G401 (cell line): ENCODE measurements at places on chromosomes 2 and 18.

DNA sequence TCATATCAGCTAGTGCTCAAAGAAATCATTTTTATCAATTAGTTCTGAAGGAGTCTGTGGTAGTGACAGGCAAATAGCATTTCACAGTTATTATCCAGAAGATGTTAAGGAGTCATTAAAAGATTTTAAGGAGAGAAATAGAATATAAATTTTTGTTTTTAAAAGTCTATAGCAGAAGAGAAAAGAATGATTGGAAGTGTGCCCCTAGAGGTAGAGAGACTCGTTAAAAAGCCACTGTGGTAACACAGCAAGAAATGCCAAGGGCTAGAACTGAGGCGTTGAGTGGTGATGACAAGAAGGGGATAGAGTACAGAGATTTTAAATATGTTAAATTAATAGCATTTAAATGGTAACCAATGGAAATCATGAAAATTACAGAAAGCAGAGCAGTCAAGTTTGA, 78.3 kb downstream of the VWC2L start:
- DNase-seq = no peak

- no peak for DNase-seq
Measured at GRCh38 chr2:177629357-177630024, 236.9 kb downstream of the AGPS start.

- no peak for DNase-seq
Measured at GRCh38 chr2:127187081-127187775, 32.9 kb downstream of the CYP27C1 start.

DNA sequence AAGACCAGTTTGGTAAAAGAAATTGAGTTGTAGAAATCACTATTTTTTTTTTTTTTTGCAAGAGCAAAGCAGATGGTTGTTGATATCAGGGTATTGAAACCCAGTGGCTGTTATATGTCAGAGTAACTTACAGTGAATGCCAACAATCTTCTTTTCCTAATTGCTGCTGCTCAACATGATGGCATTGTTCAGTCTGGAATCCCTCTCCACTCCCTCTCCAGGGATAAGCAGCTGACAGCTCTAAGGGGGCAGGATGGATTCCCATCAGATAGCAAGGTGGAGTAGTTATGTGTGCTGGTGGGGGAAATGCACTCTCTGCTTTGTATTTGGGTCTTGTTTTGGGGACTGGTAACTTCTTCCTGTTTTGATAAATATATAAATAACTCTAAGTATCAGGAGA, 200.0 kb downstream of the PIK3C3 start:
- no peak for DNase-seq

DNA sequence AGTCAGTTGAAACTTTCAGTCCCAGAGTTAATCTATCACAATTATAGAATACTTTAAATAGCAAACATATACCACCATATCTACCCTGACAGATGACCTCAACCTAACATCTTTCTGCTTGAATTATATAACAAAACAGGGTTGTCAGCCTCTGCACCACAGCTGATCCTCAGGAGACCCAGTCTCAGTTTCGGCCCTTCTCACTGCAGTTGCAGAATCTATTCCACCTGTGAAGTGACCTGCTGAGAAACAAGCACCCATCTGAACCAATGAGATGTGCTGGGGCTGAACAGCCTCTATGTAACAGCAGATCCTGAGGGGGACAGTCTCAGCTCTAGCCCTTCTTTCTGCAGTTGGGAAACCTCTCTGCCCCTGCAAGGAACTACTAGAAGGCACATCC, 567.6 kb downstream of the KCNJ3 start:
- DNase-seq = no peak

- DNase-seq = no peak
Measured at GRCh38 chr2:232286001-232286868, 92.3 kb upstream of the ALPP start.

DNA sequence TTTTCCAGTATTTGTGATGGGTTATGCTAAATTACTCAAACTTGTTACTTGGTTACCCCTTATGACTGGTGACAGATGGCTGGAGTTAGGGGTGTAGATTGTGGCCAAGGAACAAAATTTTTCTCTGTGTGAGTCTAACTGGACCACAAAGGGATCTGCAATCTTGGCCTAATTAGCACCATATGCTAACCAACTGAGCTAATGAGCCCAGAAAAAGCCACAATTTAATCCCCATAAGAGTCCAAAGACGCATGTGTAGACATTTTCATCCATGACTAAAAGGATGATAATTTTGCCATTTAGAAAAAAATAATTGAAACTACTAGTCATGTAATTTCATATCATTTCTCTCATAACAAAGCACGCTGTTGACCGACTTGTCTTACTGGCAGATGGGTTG, 151.2 kb downstream of the ABCA12 start:
- peak; percentile 30 for DNase-seq

DNA sequence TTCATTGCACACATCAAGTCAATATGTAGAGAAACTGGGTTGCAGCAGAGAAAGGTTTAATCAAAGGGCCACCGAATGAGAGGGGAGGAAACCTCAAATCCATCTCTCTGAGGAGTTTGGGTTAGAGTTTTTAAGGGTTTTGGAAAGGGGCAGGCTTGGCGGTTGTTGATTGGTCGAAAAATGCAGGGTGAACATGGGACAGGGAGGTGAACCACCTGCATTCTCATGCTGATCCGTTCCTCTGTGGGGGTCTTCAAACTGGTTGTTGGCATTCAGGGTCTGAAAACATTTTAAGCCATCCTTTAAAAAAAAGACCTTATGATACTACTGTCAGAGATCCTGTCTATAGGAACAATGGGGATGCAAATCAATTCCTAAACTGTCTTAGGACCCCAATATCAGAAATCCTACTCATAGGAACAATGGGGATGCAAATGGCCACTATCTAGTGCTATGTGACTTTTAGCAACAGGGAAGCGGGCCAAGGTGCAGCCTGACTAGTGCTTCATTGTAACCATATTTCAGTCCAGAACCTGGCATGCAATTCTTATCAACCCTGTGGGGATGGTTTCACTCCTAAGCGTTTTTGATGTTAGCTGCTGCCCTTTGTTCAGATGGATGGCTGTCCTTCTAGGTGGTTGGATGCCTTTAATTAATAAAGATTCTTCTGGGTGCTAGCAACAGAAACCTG, 120.1 kb upstream of the MGAT5 start:
- no peak for DNase-seq

GRCh38 chr2:175463169-175463568, 281.7 kb upstream of the ATP5MC3 start:
- no peak for DNase-seq

DNA sequence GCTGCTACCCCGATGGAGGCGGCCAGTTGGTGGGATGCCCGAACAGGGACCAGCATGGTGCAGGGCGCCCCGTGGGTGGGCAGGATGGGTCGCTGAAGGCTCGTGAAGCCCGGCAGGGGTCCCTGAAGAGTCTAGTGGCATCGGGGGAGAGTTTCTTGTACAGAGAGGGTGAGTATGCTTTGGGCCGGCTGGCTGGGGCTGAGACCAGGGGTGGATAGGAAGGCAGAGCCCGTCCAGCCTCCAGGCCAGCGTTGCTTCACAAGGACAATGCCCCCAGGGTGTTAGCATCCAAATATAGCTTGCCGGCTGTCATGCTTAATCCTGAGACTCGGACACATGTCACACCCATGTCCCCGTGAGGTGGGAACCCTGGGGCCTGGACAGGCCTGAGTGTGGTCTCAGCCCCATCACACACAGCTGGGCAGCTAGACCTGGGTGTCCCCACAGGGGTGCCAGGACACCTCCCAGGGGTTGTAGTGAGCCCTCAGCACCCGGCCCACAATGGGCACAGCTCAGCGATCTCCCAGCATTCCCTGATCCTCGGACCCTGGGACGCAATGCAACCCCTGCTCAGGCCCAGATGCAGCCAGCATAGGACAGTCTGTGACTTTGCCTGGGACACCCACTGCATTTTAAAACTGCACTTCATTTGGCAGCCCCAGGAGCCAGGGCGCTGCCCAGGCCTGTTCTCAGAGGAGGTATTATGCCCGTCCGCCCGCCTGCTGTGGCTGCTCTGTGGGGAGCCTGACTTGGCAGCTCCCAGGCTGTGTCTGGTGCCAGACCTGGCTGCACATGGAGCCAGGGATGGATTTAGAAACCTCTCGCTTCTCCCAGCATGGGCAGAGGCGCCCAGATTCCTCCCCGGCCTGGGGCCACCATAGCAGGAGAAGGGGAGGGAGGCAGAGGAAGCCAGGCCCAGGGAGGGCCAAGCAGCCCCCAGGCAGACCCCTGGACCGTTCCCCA, 36.4 kb downstream of the RAMP1 start:
- peak; percentile 58 for DNase-seq

- DNase-seq = no peak
Measured at GRCh38 chr2:224011837-224012236, 27.2 kb downstream of the SERPINE2 start.

- peak; percentile 58 for DNase-seq
Measured at GRCh38 chr2:139720056-139720455, 939.9 kb upstream of the NXPH2 start.

DNA sequence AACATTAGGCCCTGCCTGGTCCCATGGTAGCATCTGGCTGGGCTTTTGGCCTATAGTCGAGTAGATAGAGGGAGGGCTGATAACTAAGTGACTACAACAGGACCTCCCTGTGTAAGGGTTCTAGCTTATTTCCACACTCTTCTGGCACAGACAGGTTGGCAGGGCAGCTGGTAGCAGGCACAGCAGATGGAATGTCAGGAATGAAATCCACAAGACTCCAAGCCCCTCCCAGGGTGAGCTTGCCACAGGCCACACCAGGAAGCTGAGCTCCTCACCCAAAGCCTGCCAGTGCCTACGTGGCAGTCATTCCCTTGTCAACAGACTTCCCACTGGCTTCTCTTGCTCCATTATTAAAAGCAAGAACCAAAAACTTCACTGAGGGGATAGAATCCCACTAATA, 20.7 kb upstream of the C1QL2 start:
- DNase-seq = no peak

DNA sequence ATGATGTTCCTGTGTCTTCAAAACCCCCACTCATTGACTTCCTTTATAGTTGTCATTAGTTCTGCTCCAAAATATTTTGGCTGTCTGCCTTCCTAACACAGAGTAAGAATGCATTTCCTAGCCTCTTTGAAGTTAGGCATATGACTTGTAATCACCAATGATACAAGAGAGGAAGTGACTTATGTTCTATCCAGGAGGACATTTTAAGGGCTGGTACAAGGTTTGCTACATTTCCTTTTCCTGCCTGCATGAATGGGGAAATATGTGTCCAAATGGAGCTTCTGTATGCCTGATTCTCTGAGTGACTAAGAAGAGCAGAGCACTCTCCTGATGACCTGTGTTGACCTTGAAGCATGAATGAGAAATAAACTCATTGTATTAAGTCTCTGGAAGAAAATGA, 115.1 kb downstream of the PLCL1 start:
- no peak for DNase-seq

- no peak for DNase-seq
Measured at GRCh38 chr2:203585516-203585915, 50.4 kb upstream of the RAPH1 start.

DNA sequence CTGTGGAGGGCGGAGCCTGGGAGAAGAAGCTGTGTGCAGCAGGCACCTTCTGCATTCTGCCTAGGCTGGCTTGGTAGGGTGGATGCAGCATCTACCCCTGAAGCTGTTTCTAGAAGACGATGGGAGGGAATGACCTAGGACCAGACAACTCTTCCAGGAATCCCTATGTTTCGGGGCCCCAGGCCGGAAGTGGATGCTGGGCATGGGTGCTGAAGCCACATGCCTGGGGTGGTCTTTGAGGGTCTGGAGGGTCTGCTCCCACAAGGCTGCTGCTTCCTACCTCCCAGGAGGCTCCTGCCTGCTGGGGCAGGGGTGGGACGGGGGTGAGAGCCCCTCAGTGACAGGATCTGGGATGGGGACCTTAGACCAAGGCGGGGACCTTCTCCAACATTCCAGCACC, 61.0 kb downstream of the CIB4 start:
- DNase-seq = no peak

DNA sequence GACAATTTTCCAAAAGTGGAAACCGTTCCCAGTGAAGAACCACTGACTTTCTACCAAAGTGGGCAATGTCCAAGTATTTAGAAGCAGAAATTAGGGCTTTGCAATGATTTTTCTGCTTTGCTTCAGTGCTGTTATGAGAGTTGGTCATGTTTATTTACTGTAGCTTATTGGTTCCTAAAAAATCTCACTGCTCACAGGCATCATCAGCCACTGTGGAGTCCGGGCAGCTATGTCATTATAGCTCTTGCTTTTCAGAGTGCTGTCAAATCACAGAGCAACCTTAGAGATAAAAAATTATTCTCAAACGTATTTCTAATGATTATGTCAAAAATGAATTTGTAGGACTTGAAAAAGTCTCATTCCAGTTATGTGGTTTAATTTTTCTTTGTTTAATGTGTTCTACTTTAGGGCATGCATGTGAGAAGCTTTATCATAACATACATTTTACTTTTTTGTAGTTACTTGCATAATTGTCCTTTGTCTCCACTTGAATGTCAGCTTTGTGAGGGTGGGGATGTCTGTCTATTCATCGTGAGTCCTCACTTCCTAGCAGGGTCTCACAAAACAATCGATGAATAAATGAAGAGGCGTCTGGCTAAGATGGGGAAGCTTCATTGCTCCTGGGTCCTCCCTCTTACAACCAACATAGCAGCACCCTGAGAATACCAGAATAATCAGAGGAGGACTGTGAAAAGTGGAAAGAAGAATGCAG, 117.6 kb downstream of the TPGS2 start:
- DNase-seq = no peak

DNA sequence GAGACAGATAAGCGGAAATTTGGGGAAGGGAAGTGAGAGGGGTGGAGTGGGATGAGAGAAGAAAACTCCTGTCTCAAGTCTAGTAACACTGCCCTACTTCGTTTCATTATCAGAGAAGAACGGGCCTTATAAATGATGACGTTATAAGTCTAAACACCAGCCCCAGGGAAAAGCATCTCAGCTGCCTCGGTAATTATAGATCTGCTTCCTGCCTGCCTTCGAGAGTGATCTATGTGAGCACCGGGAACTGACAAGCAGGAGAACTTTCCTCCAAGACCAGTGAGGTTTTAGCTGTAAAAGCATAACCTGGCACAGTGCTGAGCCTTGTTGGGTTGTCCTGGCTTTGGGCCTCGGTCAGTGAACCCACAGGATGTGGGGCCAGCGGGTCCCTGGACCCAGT, 227.9 kb upstream of the SIX2 start:
- no peak for DNase-seq

DNA sequence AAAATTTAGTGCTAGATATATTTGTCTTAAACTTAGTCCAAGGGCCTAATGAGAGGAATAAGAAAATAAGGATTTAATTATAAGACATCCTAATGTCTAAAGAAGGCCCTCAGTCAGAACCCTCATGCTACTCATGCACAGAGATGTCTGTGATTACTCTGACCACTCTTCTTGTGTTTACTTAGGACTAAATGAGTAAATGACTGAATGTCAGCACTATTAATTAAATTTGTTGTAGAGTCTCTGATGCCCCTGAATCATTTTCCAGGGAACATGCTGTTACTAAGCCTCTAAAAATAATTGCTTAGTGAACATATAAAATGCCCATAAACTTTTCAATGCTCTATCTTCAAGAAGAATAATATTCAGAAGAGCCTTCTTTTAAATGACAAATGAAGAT, 32.4 kb downstream of the GULP1 start:
- no peak for DNase-seq

DNA sequence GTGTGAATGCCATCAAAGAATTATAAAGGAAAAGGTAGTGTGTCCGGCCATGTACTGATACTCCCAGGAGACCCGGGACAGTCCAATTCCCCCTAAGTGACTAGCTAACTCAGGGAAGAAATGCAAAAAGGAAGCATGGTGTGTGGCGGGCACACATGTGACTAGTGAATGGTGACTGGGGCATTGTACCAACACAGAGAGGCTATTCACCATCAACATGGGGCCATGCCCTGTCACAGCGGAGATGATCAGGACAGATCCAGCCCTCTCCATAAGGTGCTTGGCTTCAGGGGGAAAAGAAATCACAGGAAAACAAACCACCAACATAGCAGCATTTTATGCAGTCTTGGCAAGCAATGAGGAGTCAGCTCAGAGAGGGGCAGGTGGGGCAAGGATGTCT, 34.3 kb downstream of the FAM168B start:
- no peak for DNase-seq
